ENCODE measurements at places on chromosomes 12 and 14.

GRCh38 chr14:67917006-67917405 is 97.4 kb downstream of the RAD51B start:
- DNase-seq = no peak

DNA sequence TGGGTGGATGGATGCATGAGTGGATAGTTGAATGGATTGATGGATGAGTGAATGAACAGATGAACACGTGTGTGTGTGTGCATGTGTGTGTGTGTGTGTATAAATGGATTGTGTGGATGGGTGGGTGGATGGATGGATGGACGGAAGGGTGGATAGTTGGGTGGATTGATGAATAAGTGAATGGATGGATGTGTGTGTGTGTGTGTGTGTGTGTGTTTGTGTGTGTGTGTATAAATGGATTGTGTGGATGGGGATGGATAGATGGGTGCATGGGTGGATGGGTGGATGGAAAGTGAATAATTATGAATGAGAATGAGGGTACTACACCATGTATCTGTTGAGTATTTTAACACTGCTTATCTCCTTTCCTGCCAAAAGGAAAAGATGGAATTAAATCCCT is 986 bp downstream of the KRT77 start:
- no peak for DNase-seq

DNA sequence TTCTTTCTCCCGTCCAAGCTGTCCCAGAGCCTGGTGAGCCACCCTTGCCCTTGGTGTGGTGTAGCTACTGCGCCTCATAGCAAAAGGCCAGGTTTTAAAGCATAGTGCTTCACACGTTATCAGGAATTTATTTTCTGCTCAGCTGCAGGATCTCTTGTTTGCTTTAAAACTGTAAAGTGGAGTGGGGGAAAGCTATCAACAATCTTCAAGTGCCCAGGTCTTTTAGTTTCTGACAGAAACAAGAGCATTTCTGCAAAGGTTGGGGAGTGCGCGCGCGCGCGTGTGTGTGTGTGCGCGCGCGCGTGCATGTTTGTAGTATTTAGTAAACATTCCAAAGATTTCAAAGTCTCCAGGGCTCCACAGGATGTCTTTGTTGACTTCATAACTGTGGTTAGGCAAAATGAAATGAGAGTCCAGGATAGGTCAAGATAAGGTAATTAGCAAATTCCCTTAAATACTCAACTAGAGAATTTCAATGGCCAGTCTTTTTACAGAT is 45.5 kb downstream of the EML1 start:
- no peak for DNase-seq

DNA sequence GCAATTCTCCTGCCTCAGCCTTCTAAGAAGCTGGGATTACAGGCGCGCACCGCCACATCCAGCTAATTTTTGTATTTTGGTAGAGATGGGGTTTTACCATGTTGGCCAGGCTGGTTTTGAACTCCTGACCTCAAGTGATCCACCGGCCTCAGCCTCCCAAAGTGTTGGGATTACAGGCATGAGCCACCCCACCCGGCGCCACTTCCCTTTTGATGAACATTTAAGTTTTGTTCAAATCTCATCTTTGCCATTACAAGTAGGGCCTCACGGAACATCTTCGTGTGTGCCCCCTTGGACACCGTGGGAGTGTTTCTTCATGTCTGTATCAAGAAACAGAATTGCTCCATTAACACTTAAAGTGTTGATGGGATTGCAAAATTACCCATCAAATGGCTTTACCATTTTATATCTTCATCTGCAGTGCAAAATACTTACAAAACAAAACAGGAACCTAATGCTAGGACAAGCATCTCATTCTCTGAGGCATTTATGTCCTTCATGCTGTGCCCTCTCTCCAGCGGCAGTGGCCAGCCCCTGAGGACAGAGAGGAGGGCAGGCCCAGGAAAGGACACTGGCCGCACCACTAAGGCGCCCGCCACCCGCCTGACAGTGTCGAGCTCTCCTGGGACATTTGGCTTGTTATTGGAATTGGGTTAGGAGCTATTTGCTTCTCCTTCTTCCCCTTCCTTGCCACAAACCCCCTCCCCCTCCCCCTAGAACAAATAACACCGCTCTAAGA is 61.7 kb downstream of the RFX4 start:
- DNase-seq = no peak

DNA sequence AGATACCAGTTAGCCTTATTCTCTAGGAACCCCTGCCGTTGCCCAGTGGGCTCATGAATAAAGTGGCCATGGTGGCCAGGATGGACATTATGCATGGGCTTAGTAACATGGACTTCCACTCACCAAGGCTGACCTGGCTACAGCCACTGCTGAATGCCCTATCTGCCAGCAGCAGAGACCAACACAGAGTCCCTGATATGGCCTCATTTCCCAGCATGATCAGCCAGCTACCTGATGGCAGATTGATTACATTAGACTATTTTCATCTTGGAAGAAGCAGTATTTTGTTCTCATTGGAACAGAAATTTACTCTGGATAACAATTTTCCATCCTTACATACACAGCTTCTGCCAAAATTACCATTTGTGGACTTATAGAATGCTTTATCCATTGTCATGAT is 16.2 kb upstream of the LPCAT3 start:
- DNase-seq = no peak

DNA sequence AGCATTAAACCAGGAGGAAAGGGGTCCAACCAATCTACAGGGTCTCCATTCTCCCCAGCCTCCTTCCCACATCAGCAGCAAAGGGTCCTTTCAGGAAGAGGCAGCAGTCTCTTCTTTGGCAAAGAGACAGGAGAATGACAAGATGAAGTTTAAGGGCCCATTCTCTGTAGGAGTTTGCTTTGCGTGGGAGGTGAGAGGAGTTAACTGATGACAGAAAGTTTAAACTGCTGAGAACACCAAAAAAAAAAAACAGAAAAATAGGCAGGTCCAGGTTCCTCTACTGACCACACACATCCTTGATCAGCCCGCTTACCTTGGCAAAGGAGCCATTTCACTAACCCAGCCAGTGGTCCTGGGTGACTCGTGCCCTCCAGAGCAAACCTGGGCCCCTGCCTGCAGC is 5.7 kb downstream of the SLC6A13 start:
- no peak for DNase-seq

- peak; percentile 69 for DNase-seq
These were observed 44.5 kb downstream of the KDM2B start for GRCh38 chr12:121536054-121536898.

DNA sequence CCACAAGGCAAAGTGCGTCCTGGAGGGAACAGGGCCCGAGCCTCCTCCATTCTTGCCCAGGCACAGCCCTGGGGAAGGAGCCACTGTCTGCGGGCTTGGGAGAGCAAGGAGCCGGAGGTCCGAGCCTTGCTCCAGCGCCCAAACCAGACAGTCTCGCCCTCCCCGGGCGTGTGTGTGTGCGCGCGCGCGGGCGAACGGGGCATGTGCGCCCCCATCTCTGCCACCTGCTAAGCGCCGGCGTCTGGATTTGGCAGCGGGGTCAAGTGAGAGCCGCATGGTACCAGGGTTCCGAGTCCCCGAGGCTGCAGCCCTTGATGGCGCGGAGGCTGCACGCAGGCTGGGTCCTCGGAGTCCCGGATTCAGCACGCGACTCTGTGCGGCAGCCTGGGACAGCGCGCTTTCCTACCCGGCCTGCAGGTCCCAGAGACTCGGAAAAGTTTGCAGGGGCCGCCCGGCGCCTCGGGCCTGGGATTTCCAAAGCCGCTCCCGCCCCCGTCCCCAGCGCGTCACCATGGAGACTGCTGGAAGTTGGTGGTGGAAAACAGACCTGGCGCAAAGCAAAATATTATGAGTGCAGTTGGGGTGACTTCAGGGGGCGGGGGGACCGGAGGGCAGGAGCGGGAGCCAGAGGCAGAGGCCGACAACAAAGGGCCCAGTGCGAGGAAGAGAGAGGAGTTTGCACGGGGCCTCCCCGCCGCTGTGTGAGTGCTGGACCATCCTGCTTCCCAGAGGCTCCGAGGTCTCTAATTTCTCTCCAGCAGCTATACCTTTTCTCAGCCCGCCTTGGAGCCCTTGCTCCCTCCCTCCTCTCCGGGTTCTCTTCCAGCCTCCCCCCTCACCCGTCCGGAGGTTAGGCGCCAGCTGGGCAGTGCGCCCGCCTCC is 4.2 kb downstream of the RFX4 start:
- no peak for DNase-seq

- no peak for DNase-seq
These were observed 65.5 kb downstream of the C12orf56 start for GRCh38 chr12:64325055-64325454.

All from mucosa of gallbladder (tissue), 1 donor.